PC-9 (cell line): ENCODE measurements at places on chromosomes 1 and 21. TPM values are rescaled to one million over a fixed set of nuclear protein-coding genes. Genes with fewer than 3 reads are reported as not detected.

DNA sequence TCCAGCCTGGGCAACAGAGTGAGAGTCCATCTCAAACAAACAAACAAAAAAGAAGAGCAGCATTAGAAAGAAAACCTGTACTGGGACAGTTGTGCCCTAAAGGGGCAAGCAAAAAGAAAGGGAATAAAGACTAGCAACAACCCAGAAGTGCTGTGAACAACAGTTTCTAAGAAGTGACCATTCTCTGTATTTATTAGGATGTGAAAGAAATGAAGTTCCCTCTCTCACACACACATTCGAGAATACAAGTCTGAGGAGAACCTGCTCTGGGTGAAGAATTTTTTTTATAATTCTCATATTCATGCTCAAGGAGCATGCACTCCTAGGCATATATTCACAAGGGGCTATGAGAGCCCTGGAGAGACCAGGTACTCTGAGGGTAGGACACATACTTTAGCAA is 59.5 kb upstream of the LRRC8D start:
- DNase-seq, result no peak
- peaks cover 5% of the 10 kb centered on the region for H3K4me1 ChIP-seq
- no peaks in the 10 kb centered on the region for H3K27me3 ChIP-seq
- no peak overlapping the region for H3K4me3 ChIP-seq

The CD1C gene
- not detected in 2 replicates for total RNA-seq

DNA sequence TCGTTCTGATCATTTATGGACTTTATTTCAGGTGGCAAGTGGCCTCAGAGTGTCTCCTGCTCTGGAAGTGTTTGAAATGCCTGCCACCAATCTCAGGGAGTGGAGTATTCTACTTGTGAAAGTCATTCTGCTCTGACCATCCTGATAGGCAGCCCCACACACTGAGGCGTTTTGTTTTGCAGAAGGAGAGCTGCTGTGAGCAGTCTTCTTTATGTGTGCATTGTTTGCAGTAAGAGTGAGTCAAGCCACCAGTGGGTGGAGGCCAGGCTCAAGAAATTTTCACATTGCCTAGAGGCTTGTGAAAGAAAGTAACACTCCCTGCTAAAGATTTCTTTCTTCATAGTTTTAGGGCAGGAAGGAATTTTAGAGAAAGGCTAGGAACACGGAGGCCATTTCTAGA is 204.4 kb downstream of the SLC35F3 start:
- no peak overlapping the region for H3K27ac ChIP-seq
- H3K4me1 ChIP-seq, result no peaks in the 10 kb centered on the region
- H3K27me3 ChIP-seq, result no peaks in the 10 kb centered on the region

GRCh38 chr1:199742547-199742946 is 285.0 kb upstream of the NR5A2 start:
- no peak overlapping the region for H3K4me3 ChIP-seq
- peaks cover 15% of the 10 kb centered on the region for H3K4me1 ChIP-seq
- no peaks in the 10 kb centered on the region for H3K27me3 ChIP-seq
- peak; percentile 70 for DNase-seq
- 0 out of 2 replicates have a peak, but pooled peaks cover 4% of the 10 kb centered on the region for H3K36me3 ChIP-seq
- H3K27ac ChIP-seq, result peak overlapping the region; percentile 71

DNA sequence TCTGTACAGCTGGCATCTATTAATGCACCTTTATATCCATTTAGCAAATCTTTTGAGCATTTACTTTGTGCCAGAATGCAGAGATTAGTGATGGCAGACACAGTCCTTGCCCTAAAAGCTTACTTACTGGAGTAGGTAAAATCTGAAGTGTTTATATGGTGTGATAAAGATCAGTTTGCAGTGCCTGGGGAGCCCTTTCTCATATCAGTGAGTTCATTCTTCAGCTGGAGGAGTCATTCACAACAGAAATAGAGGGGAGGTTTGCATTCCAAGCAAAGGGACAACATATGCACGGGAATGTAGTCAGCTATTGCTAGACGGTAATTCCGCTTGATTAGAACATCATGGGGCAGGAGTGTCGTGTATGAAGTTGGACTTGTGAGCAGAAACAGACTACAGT is 8.4 kb downstream of the SLC35F3 start:
- no peak overlapping the region for H3K4me3 ChIP-seq
- H3K27me3 ChIP-seq, result no peaks in the 10 kb centered on the region
- H3K27ac ChIP-seq, result no peak overlapping the region
- H3K36me3 ChIP-seq, result no peaks in the 10 kb centered on the region

DNA sequence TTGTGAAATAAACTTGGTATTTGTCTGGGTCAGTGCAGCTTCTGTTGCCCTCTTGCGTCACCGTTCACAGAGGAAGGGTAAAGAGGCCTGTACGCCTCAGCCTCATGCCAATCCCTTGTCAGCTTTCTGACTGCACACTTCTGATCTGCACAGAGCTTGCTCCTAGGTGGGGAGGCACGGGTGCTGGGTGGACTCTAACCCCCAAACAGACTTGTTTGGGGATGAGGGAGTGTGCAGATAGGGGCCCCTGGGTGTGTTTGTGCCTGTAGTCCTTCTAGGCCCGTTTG is 803 bp upstream of the B4GALT2 start:
- no peak for DNase-seq
- H3K27me3 ChIP-seq, result no peaks in the 10 kb centered on the region
- H3K36me3 ChIP-seq, result peaks cover 18% of the 10 kb centered on the region
- H3K4me3 ChIP-seq, result peak overlapping the region; percentile 90
- peaks cover 53% of the 10 kb centered on the region for H3K4me1 ChIP-seq
- H3K27ac ChIP-seq, result no peak overlapping the region

- no peak overlapping the region for H3K4me3 ChIP-seq
- H3K4me1 ChIP-seq, result 0 out of 2 replicates have a peak, but pooled peaks cover 7% of the 10 kb centered on the region
- no peak for DNase-seq
- H3K27ac ChIP-seq, result no peak overlapping the region
- no peaks in the 10 kb centered on the region for H3K27me3 ChIP-seq
Observed at GRCh38 chr1:98296681-98297080, 364.8 kb upstream of the SNX7 start.

The LENEP gene
- total RNA-seq, result 1.2 and 1.3 TPM in 2 replicates

DNA sequence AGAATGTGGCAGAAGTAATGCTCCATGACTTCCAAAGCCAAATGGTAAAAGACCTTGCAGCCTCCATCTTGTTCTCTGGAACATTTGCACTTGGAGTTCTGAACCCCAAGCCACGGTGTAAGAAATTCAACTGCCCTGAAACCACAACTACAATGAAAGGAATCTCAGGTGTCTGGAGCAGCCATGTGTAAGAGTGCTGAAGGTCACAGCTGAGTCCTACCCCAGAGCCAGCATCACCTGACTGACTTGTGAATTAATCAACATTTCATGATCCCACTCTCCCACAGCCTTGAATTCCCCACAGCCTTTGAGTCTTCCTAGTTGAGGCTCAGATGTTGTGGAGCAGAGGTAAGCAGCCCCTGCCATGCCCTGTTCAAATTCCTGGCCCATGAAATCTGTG is 192.8 kb upstream of the CAMK1G start:
- H3K4me1 ChIP-seq, result peaks cover 60% of the 10 kb centered on the region
- 0 out of 2 replicates have a peak overlapping the region, but pooled peaks have one; percentile 3 for H3K27ac ChIP-seq
- H3K4me3 ChIP-seq, result no peak overlapping the region
- no peaks in the 10 kb centered on the region for H3K36me3 ChIP-seq
- no peaks in the 10 kb centered on the region for H3K27me3 ChIP-seq

DNA sequence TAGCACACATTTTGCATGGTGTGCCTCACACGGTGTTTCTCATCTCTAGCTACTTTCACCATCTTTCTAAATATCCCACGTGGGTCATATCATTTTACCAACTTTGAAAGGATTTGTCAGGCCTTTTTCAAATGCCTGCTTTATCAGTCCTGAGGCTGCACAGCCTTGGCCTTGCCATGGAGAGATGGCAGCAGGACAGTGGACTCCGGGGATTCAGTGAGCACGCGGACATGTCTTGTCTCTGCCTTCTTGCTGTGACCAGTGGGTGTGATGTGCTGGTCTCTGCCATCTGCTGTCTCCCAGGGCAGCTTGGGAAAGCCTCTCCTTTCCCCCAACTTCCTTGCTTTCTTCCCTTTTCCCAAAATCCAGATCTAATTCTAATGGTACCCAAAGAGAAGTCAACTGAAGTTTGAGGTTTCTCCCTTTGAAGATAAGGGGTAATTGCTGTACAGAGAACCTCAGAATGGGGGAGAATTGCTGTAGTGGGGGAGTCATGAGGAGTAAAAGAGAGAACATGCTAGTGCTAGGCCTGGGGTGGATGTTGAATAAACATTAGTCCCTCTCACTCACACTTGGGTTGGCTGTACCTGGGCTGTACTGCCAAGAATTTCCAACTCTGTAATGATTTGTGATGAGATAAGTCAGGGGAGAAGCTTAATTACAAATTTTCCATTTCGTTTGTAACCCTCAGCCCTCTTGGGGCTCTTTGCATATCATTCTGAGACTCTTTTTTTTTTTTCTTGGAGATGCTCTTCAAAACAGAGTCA is 99.5 kb downstream of the GALNT2 start:
- no peaks in the 10 kb centered on the region for H3K27me3 ChIP-seq
- DNase-seq, result no peak
- H3K27ac ChIP-seq, result no peak overlapping the region

- no peak overlapping the region for H3K4me3 ChIP-seq
- DNase-seq, result peak; percentile 49
- peaks cover 31% of the 10 kb centered on the region for H3K36me3 ChIP-seq
- peaks cover 52% of the 10 kb centered on the region for H3K4me1 ChIP-seq
- H3K27ac ChIP-seq, result peak overlapping the region; percentile 78
Observed at GRCh38 chr1:51649593-51650091, 32.8 kb downstream of the OSBPL9 start.

GRCh38 chr1:151847867-151848596 is 5.5 kb downstream of the THEM5 start:
- H3K4me3 ChIP-seq, result no peak overlapping the region
- no peak overlapping the region for H3K27ac ChIP-seq
- H3K4me1 ChIP-seq, result no peaks in the 10 kb centered on the region
- no peaks in the 10 kb centered on the region for H3K36me3 ChIP-seq

- no peaks in the 10 kb centered on the region for H3K4me1 ChIP-seq
- H3K27me3 ChIP-seq, result no peaks in the 10 kb centered on the region
- DNase-seq, result no peak
- H3K4me3 ChIP-seq, result no peak overlapping the region
- H3K36me3 ChIP-seq, result no peaks in the 10 kb centered on the region
Observed at GRCh38 chr21:16082038-16082816, 352.4 kb downstream of the USP25 start.

DNA sequence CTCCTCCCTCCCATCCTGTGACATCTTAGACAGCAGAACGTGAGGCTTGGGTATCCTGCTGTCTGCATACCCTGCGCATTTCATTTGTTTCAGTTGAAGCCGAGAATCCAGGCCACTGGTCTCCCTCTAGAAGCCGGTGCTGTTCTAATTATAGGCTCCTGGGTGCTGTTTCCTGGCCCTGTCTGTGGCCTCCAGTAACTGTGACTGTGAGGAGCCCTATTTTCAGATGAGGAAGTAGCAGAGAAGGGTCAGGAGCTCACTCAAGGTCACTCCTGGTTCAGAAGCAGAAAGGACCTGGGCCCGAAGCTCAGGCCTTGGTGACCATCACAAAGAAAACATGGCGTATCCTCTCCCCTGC is 24.0 kb downstream of the COQ8A start:
- no peaks in the 10 kb centered on the region for H3K4me1 ChIP-seq
- no peak overlapping the region for H3K4me3 ChIP-seq
- DNase-seq, result no peak
- H3K27ac ChIP-seq, result no peak overlapping the region

GRCh38 chr1:39452081-39452480 is 39.4 kb upstream of the BMP8A start:
- H3K27ac ChIP-seq, result no peak overlapping the region
- H3K4me3 ChIP-seq, result no peak overlapping the region
- peaks cover 58% of the 10 kb centered on the region for H3K36me3 ChIP-seq
